ENCODE measurements at places on chromosomes 2 and 18.

- no peak for DNase-seq
Measured at GRCh38 chr2:134119117-134119712, 134.7 kb upstream of the MGAT5 start.

GRCh38 chr2:158818511-158818910 lies 23.4 kb downstream of the DAPL1 start:
- DNase-seq = peak; percentile 67

GRCh38 chr18:28781616-28782362 lies 604.9 kb upstream of the CDH2 start:
- no peak for DNase-seq

DNA sequence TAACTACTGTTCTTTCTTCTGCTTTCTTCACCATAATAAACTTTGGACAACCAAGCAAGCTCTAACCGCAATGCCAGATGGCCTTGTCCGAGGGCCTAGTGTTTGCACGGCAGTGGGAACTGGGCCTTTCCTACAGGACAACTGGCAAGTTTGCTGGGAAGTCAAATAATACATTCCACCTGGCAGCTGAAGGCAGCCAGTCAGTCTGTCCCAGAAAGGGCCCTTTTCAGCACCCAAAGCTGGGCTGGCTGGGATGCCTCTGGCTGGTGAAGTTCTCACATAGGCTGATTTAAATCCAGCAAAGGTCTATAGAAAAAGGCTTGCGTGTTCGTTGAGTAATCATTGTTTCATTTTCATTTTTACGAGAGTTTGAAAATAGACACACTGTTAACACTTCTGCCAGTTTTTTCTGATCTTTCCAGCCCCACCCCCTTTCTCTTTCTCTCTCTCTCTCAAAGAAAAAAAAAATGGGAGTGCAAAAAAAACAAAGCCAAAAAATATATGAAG lies 110.0 kb upstream of the EPAS1 start:
- DNase-seq = peak; percentile 32

DNA sequence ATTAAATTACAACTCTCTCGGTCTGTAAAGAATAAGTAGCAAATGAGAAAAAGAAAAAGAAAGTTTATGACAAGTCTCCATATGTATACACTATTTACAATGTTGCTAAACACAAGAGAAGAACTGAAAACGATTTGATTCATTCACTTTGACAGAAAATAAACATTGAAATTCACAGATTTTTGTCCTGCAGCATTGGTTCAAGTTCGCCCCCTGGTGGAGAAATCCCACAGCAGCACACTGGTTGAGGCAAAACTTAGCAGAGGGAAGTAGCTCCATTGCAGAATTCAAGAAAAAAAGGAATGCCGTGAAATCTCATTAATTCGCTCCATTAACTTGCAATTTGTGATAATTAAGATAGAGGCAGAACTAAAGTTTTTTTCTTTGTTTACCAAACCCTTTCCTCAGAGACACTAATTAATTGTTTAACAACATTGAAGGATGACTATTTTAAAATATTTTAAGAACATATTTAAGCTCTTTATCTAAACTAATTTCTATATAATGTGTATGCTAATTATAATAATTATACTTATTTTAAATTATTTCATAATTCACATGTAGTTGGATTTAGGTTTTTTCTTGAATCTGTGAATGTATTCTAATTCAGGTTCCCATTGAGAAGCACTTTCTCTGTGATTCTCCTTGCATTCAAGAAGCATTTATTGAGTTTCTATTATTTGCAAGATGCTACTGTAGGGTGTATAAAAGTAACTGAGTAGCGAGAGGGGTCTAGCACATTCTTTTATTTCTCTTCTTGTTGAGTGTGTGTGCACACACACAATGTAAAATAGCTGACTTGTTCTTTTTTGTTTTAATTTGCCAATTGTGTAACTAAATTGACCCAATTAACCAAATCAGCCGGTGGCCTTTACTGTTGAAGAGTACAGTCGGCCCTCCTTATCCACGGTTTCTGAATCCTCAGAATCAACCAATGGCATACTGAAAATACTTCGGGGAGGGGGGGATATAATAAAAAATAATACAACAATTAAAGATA lies 74.1 kb downstream of the COL4A3 start:
- peak; percentile 38 for DNase-seq

DNA sequence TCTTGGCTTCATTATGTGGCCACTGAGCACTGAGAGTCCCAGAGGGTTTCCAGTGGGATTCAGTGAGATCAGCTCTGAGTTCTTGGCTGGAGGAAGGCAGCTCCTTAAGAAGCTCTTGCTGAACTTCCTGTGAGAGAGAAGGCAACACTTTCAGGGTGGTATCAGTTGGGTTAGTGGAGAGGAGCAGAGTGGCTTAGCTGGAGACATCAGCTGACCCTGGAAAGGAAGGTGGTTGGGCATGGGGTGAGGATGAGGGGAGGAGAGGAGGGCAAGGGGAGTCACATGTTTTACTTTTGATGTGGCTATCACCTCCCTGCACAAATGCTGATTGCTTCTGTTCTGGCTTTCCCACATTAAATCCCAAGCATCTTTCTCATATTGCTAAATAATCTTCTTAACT lies 95.1 kb downstream of the ACOXL start:
- DNase-seq = no peak

DNA sequence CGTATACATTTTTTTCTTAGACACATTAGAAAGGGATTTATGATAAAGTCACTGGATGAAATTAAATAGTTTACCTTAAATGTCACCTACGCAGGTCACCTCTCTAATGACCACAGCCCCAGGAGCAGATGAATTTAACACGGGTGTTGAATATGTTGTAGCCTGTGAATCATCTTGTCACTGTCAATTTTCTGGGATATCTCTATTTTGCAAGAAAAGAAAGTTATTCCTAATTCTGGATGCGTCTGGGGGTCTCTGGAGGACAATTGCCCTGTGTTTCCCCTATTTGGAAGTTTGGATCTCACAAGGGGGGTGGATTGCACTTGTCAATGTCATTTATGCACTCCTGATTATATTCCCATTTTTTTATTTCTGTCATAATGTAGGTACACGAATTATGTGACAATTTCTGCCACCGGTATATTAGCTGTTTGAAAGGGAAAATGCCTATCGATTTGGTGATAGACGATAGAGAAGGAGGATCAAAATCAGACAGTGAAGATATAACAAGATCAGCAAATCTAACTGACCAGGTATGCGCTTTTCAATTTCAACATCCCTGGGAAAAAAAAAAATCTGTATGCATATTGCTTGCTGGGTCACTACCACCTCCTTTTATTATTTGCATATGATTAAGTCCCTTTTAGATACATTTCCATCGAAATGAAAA lies 7.7 kb downstream of the MEIS1 start:
- no peak for DNase-seq

DNA sequence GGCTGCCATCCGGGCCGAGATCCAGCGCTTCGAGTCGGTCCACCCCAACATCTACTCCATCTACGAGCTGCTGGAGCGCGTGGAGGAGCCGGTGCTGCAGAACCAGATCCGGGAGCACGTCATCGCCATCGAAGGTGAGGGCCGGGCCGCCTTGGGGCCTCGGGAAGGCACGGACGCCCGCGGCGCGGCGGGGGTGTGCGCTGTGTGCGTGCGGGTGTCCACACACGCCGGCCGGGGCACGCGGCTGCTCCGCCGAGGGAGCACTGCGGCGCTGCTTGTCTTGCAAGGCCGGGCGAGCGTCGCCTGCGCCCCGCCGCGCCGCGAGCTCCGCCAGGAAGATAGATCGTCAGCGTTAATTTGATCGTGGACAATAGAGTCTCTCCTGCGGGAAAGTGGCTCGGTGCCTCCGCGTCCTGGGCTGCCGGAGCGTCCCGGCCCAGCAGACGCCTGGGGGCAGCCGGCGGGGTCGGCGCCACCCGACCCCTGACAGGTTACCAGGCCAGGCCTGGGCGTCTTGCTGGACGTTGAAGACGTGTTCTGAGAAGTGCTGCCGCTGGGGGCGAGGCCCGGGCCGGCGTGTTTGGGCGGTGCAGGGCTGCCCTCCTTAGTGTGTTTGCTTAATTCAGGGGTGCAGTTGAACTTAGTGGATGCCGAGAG lies 1.0 kb downstream of the AGAP1 start:
- no peak for DNase-seq

DNA sequence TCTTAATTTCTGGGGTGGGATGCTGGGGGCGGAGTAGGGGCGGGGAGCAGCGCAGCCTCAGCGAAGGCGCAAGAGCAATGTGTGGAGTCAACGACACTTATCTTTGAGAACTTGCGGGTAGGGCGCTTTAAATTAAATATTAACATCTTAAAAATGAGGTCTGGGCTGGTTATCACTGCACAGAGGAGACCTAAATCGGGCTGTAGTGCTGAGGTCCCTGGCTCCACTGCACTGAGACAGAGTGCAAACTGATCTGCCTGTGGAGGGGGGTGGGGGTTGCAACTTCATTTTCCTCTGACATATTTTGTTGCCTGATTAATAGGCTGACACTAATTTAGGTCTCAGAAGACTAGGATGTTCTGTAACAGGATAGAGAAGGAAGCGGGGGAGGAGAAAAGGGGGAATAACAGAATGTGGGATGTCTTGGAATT lies 253.0 kb upstream of the FANCL start:
- no peak for DNase-seq

DNA sequence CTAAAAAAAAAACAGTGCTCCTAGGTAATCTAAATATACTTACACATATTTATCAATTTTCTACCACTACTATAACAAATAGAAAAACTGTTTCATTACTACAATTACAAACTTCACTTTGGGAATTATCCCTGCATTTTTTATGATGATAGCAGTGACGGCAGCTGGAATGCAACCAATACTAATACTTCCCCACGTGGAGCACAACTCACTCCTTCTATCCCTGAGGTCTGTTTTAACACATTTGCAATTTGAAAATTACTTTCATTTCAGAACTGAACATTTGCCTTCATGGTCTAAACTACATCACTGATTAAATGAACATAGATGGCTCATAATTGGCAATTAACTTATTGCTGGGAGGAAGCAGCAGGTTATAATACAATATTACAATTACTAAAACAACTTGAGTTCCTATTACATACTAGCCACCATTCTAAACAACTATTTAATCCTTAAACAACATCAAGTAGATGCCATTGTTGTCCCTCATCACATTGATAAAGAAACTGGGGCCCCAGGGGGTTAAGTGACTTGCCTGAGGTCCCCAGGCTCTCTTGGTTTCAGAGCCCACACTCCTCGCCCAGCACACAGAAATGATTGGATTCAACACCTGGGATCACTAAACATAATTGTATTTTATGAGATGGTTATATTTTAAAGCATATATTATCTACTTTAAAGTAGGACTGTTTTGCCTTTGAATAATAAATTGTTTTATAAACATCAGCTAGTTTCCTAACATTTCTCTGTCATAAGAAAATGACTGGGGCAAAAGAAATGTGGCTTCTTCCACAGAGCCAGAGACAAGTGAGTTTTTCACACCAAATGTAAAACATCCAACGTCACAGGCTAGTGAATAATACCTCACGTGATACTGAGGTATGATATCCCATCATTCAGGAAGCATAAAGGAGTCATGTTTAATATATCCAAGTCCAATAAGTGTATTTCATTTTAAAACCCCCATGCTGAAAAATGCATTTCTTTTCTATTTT lies 6.2 kb downstream of the COLEC12 start:
- no peak for DNase-seq

DNA sequence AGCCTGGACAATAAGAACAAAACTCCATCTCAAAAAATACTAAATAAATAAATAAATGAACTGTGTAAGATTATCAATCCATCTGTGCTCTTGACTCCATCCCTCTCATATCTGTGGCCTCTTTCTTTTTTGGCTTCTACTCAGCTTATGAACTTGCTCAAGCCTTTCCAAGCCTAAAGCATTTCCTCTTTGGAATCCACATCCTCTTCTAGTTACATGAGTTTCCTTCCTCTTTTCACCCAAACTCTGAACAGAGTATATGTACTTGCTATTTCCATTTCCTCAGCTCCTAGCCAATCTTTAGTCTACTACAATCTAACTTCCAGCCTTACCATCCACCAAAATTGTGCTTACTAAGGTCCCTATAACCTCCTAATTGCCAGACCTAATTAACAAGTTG lies 2.5 kb upstream of the DNAJC10 start:
- no peak for DNase-seq

DNA sequence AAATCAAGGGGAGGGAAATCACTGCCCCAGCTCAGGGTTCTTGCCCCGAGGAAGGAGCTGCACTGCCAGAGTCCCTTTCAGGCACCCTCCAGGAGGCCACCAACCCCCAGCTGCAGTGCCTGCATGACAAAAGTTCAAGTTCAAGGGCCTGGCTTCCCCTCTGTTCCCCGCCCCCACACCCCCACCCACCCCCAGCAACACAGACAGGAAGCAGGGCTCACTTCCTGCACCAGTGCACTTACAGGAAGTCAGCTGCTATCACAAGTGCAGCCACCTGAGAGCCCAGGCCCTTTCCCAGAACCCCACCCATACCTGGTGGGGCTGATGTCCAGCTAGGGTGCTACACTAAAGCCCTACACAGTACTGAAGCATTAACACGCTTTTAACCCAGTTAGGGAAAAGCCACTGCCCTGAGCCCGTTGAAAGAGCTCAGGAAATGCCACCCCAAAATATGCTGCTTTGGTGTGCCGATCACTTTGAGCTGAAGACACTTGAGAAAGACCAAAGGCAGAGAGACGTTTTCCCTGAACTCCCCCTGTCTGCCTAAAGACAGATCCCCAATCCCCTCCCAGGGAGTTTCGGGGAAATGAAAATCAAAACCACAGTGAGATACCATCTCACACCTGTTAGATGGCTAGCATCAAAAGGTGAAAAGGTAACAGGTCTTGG lies 109.9 kb upstream of the CAB39 start:
- no peak for DNase-seq

- no peak for DNase-seq
Measured at GRCh38 chr2:235078914-235079472, 127.2 kb downstream of the SH3BP4 start.

GRCh38 chr2:61952288-61952687 lies 46.8 kb downstream of the COMMD1 start:
- DNase-seq = no peak

GRCh38 chr2:157444641-157445040 lies 752 bp upstream of the CYTIP start:
- DNase-seq = no peak
